ENCODE measurements at places on chromosomes 7 and 10.
A peak's percentile ranks its signal among the peaks of the same experiment; 100 is the strongest.

GRCh38 chr7:86953653-86954336 lies 105.7 kb downstream of the ELAPOR2 start:
- DNase-seq, result no peak

DNA sequence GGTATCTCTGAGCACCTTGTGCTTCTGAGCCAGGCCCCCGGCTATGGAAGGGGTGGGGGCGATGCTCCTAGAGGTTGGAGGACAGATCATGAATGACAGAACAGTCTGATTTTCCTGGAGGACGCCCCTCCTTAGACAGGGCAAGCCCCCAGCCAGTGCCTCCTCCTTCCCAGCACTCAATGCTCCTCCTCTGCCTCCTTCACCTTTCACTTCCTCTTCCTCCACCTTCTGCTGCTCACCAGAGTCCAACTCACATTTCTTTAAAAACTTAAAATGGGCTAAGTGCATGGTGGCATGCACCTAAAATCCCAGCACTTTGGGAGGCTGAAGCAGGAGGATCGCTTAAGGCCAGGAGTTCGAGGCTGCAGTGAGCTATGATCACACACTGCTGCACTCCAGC lies 71.1 kb upstream of the CUX1 start:
- no peak for DNase-seq

DNA sequence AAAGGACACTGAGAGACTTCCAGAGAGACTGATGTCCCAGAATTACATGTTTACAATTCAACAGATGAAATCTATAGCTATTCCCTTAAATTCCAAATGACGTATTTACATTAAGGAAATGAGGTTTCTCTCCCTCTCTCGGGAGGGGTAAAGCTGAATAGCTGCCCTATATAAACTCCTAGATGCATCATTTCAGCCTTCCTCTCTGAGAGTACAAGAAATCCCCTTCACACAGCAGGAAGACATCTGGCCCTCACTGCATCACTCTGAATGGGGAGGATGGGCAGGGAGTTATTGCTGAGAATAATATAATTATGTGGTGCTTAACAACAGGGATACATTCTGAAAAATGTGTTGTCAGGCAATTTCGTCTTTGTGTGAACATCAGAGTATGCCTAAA lies 11.0 kb downstream of the POT1 start:
- no peak for DNase-seq

- DNase-seq, result no peak
These were observed 34.7 kb downstream of the JAZF1 start for GRCh38 chr7:28145931-28146330.

- peak; percentile 12 for DNase-seq
These were observed 62.7 kb downstream of the ADCYAP1R1 start for GRCh38 chr7:31114593-31115343.

GRCh38 chr10:6163364-6164270 lies 39.1 kb upstream of the PFKFB3 start:
- DNase-seq, result peak; percentile 86

DNA sequence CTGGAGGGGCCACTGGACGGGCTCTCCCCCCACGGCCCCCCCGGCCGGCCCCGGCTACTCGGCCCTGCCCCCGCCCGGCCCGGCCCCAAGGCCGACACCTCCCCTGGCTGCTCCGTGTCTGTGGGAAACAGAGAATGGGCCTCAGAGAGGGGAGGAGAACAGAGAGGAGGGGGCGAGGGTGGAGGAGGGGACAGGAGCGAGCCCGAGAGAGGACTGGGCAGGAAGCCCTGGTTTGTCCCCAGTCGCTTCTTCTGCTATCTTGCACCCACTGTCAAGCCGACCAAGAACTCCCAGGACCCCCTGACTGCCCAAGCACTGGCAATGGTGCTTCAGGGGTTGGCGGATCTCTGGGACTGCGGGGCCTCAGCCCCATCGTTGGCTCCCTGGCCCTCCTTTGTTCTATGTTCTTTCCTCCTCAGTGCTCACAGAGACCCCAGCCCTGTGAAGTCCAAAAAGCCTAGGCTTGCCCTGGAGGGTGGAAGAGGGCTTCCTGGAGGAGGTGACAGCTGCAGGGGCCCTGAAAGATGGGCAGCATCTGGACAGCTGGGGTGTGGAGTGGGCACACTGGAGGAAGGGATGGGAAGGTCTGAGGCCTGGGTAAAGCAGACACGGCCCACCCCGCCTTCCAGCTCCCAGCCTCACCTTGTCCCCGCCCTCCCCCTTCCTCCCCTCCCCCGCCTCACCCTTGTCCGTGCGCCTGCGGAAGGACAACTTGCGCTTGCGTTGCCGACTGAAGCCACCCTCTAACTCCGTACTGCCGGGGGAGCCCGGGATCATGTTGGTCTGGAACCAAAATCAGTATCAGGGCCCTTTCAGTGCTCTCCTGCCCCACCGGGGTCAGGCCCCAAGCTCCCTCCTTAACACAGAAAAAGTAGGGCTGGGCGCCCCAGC lies 30.1 kb downstream of the KCNH2 start:
- no peak for DNase-seq

DNA sequence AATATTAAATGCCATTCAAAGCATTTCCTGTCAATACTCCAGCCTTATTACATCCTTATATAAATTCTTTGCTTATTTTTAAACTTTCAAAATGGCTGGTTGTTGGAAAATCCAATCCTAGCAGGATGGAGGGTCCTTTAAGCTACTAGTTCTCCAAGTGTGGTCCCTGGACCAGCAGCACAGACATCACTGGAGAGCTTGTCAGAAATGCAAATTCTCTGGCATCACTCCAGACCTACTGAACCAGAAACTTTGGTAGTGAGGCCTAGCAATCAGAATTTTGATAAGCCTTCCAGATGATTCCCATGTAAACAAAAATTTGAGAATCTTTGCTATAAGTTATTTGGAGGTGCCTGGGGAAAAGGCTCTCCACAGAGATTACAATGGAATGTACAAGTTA lies 43.8 kb downstream of the CALCR start:
- no peak for DNase-seq

DNA sequence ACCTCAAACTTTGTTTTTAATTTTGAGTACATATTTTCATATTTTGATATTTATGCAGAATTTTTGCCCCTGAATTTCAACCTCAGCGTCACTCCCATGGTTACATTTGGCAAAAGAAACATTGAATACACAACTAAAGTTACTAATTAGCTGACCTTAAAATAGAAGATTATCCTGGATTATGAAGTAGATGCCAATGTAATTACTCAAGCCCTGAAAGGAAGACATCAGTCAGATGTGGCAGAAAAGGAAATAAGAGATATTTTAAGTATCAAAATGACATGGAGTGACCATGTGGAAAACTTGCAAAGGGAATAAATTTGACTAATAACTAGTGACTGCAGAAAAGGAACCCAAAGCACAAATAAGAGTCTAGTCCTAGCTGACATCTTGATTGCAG lies 701.3 kb upstream of the KCND2 start:
- no peak for DNase-seq

- no peak for DNase-seq
These were observed 101.0 kb downstream of the CABCOCO1 start for GRCh38 chr10:61763778-61764177.

- DNase-seq, result no peak
These were observed 8.6 kb downstream of the TMEM168 start for GRCh38 chr7:112781558-112781957.

DNA sequence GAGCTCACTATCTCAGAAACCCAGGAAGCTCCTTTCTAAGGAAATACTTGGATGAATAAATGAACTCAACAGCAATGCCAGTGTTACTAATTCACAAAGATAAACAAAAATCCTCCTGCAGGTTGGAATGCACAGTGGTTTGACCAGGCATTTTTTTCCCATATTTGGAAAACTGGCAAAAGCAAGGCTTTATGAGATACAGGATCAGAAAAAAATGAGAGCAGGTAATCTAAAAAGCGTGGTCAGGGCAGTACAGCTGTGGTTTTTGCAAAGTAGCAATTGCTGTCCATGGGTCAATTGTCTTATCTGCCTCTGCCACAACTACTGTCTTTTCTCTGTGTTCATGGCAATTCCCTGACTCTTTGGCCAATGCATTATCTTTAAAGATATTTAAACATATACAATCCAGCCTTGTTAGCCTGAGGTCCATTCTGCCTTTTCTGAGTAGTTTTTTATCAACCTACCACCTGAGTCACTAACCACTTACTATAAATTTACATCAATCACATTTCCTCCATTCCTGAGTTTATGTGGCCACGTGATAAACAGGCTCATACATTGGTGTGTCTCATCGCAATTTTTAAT lies 564.5 kb upstream of the IGFBP3 start:
- peak; percentile 78 for DNase-seq

DNA sequence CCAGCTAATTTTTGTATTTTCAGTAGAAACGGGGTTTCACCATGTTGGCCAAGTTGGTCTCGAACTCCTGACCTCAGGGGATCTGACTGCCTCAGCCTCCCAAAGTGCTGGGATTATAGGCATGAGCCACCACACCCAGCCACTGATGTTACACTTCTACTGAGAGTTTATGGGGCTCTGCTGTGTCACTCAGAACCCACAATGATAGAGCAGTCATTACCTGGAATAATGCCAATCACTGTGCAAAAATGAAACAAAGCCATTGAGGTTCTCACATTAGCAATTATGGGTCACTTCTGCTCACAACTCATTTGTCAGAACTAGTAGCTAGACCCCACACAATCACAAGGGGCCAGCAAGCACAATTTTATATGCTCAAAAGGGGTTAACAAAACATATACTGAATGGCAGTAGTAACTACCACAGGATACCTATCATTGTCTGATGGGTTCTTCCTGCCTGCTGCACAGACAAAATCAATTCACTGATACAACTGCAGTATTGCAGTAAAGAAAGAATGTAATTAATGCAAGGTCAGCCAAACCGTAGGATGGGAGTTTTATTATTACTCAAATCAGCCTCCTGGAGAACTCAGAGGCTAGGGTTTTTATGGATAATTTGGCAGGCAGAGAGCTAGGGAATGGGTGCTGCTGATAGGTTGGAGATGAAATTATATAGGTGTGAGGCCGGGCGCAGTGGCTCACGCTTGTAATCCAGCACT lies 72.1 kb upstream of the TRIM24 start:
- DNase-seq, result no peak

GRCh38 chr10:100022403-100022802 lies 12.7 kb upstream of the DNMBP start:
- no peak for DNase-seq

- no peak for DNase-seq
These were observed 77.3 kb downstream of the FAM13C start for GRCh38 chr10:59285073-59285472.

GRCh38 chr7:95753440-95753839 lies 18.9 kb upstream of the DYNC1I1 start:
- DNase-seq, result no peak

- DNase-seq, result peak; percentile 22
These were observed 228.0 kb downstream of the PRKG1 start for GRCh38 chr10:51302316-51302715.

GRCh38 chr10:78869508-78870454 lies 199.0 kb upstream of the ZMIZ1 start:
- DNase-seq, result no peak

GRCh38 chr7:78172267-78172757 lies 373.7 kb downstream of the PHTF2 start:
- DNase-seq, result no peak
